ENCODE measurements at places on chromosomes 2 and 18. TPM values are rescaled to one million over a fixed set of nuclear protein-coding genes. Genes with fewer than 3 reads are reported as not detected.

- peaks cover 11% of the 10 kb centered on the region for H3K4me1 ChIP-seq
- no peaks in the 10 kb centered on the region for H3K36me3 ChIP-seq
- H3K27ac ChIP-seq, result no peak overlapping the region
- DNase-seq, result no peak
Observed at GRCh38 chr2:37348155-37348554, 3.7 kb downstream of the QPCT start.

- no peaks in the 10 kb centered on the region for H3K36me3 ChIP-seq
- no peak for DNase-seq
- H3K27ac ChIP-seq, result no peak overlapping the region
Observed at GRCh38 chr18:10055125-10055750, 141.4 kb downstream of the VAPA start.

GRCh38 chr2:207224381-207224780 lies 58.6 kb upstream of the KLF7 start:
- H3K27me3 ChIP-seq, result no peaks in the 10 kb centered on the region
- no peak for DNase-seq
- H3K36me3 ChIP-seq, result no peaks in the 10 kb centered on the region
- H3K4me1 ChIP-seq, result no peaks in the 10 kb centered on the region
- no peak overlapping the region for H3K27ac ChIP-seq

DNA sequence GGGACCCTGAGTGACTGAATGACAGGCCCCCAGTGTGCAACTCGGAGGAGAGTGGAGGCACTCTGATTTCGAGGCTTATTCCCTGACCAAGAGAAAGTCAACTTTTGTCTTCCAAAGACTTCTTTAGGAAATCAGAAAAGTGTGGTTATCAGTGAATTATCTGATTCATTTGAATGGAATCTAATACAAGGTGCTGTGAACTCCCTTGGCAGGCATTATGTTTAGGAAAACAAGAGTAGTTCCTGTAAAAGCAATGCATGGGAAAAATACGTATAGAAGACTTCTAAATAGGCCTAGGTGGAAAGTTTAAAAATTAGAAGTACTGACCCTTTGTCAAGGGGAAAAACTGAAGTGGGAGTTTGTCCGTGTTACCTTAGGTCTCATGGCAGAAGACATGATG lies 269.4 kb downstream of the GBX2 start:
- no peaks in the 10 kb centered on the region for H3K4me1 ChIP-seq
- H3K4me3 ChIP-seq, result no peak overlapping the region
- DNase-seq, result no peak
- H3K27ac ChIP-seq, result no peak overlapping the region
- H3K27me3 ChIP-seq, result no peaks in the 10 kb centered on the region

BOLA3 gene
- 41.5 TPM for total RNA-seq

CCDC178 gene
- total RNA-seq, result 0.33 TPM

GRCh38 chr2:241804326-241805229 lies 4.4 kb upstream of the NEU4 start:
- no peak overlapping the region for H3K4me3 ChIP-seq
- H3K36me3 ChIP-seq, result no peaks in the 10 kb centered on the region
- H3K4me1 ChIP-seq, result peaks cover 20% of the 10 kb centered on the region

GRCh38 chr2:58923869-58924268 lies 682.7 kb upstream of the FANCL start:
- H3K36me3 ChIP-seq, result no peaks in the 10 kb centered on the region
- no peaks in the 10 kb centered on the region for H3K4me1 ChIP-seq
- DNase-seq, result no peak
- no peaks in the 10 kb centered on the region for H3K27me3 ChIP-seq
- H3K27ac ChIP-seq, result no peak overlapping the region

Data from body of pancreas (tissue), 4 donors.